NCI-H524 (cell line): ENCODE measurements at places on chromosomes 11 and 22.

- no peak for DNase-seq
Measured at GRCh38 chr11:127931803-127932202, 655.6 kb downstream of the ETS1 start.

- no peak for DNase-seq
Measured at GRCh38 chr11:44327730-44328129, 17.8 kb upstream of the ALX4 start.

DNA sequence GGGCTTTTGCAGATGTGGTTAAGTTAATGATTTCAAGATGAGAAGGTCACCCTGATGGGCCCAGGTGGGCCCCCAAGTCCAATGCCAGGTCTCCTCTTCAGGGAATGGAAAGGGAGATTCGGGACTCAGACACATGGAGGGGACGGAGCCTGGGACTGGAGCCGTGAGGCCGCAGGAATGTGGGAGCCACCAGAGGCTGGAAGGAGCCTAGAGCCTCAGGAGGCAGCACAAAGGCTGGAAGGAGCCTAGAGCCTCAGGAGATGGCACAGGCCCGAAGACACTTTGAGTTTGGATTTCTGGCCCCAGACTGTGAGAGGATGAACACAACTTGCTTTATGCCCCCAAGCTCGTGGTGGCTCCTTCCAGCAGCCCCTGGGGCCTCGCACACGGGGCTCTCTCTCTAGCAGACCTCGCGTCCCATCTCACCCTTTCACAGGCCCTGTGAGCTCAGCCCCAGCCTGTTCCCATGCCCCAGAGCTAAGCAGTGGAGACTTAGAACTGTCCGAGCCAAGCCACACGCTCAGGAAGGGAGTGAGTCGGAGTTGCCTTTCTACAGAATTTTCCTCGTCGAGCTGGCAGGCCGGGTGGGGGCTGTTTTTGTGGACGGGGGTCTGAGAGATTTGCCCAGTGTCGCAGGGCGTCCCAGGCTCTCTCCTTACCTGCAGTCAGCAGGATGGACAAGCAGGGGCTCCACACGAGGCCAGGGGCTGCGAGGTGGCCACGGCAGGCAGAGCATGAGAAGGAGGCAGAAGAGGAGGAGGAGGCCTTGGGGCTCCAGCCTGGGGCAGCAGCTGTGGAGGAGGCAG is 937.6 kb downstream of the BRD1 start:
- no peak for DNase-seq

GRCh38 chr22:50600538-50600937 is at the start of gene MAPK8IP2:
TSS of gene MAPK8IP2 (plus strand) at chr22:50600793. CDS start at chr22:50600819, 26 bp downstream.
- peak; percentile 58 for DNase-seq

GRCh38 chr22:23579870-23580575 is at the start of gene IGLL1:
TSS of gene IGLL1 (minus strand) at chr22:23580290. CDS start at chr22:23580190, 100 bp downstream.
- no peak for DNase-seq

- no peak for DNase-seq
Measured at GRCh38 chr22:44898236-44898635, 111.6 kb downstream of the PHF21B start.

GRCh38 chr11:101803651-101804050 is 111.2 kb upstream of the CEP126 start:
- DNase-seq = no peak

GRCh38 chr11:101707477-101707876 is 123.7 kb upstream of the TRPC6 start:
- DNase-seq = no peak

DNA sequence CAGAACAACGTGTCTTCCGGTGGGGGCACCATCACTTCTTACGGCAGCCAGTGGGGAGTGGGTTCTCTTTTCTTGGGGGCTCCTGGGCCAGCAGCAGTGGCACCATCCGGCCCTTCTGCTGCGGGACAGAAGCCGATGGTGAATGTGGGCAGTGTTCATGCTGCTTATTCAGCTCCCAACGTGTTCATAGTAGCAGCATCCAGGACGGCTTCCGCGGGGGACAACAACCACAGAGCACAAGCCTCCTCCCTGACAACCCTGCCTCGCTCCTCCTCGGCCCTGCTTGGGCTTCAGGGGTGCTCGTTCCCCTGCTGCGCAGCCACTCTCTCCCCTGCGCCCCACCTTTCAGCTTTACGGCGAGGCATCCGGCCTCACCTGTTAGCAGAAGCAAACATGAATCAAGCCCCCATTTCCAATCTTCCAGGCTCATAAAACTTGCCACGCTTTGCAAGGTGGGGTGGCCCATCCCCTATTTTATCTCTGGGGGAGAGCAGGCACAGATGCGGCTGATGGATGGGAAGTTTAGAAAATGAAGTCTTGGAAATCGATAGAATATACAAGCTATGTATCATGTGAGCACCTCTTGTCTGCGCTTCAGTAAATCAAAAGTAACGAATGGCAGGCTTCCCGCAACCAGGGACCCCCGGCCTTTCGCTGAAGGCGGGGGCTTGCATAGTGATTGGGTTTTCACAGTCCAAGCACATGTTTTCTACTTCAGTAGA is 191.8 kb upstream of the NECTIN1 start:
- no peak for DNase-seq

DNA sequence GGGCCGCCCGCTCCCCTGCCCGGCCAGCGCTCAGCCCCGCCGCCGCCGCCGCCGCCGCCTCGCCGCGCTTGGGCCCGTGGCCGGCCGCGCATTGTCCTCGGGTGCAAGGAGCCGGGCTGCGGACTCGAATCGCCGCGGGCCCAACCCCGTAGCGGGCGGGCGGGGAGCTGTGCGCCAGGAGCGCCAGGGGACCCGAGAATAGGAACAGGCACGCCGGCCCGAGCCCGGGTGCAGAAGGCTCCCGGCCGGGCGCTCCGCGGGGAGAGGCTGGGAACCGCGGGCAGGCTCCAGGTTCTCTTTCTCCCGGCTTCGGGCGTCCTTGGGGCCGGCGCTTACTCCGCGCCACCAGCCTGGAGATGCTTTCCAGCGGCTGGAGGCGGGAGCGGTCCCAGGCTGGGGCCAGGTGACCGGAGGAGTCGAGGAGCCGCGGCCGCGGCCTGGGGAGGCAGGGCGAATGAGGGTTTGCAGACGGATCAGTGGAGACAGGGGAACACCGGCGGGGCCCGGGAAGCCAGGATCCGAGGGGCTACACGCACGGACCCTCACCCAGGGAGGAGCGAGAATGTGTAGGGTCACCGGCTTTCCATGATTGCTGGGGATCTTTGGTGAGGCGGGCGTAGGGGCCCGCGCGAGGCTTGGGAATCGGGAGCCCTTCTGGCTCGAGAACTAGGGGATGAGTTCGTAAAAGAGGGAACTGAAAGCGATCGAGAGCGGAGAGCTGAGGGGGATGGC is 726 bp downstream of the PKNOX2 start:
- peak; percentile 31 for DNase-seq

DNA sequence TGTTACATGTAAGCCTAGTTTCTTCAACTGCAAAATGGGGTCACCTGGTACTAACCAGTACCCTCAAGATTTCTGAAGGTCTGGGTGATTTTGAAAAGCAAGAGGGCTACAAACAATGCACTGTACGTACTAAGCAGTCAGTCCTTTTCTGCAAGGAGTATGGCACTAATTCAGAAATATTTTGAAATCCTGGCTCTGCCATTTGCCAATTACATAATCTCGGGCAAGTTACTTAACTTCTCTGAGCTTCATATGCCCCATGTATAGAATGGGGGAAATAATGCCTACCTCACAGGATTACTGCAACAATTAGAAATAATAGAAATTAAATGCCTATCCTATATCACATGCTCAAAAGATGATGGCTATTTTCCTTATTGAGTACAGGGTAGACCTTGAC is 60.7 kb upstream of the CCDC89 start:
- no peak for DNase-seq

DNA sequence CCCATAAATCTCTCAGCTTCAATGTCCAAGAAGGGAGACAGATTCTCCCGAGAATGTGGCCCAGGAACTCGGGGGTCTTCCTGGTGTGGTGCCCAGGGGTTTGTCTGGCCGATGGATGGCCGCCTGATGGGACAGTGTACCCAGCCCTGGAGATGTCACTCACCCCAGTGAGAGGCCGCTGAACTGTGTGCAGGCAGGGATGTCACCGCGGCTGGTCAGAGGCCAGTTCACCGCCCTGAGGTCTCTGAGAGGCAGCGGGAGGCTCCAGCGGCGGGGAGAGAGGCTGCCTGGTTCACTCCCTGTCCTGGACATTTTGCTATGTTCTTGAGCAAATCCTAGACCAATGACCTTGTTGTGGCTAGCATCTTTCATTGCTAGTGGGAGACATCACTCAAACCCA is 1349.5 kb downstream of the BRD1 start:
- no peak for DNase-seq

DNA sequence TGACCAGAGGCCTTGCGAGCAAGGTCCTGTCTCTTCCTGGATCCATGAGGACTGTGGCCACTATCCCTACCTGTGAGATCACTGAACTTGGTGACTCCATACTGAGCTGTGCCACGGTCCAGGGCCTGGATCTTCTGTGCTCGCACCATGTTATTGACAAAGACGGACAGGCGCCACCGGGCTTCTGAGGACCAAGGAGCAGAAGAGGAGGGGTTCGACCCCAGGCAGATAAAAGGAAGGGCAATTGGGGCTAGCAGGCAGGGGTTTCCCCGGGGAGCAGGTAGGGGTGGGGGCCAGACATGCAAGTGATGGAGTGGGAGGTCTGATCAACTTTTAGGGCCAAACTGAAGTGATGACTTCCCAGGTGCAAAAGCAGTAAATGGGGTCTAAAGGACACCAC is 2.2 kb downstream of the CTSF start:
- DNase-seq = no peak

DNA sequence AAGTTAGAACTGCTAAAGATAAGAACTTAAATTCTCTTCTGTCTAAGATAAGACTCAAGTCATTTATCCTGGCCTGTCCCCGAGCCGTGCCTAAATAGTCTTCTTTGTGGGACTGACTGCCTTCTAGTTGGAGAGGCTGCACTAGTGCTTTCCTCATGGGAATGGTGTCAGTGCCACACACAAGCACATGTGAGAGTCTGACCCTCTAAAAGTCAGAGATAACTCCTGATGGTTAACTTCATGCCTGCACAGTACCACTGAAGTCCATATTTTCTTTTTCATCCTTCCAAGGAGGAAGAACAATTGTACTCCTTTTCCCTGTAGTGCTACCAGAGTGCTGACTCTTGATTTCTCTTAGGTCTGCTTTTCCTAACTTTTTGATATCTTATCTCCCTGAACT is 309.7 kb downstream of the TMEM135 start:
- DNase-seq = no peak

DNA sequence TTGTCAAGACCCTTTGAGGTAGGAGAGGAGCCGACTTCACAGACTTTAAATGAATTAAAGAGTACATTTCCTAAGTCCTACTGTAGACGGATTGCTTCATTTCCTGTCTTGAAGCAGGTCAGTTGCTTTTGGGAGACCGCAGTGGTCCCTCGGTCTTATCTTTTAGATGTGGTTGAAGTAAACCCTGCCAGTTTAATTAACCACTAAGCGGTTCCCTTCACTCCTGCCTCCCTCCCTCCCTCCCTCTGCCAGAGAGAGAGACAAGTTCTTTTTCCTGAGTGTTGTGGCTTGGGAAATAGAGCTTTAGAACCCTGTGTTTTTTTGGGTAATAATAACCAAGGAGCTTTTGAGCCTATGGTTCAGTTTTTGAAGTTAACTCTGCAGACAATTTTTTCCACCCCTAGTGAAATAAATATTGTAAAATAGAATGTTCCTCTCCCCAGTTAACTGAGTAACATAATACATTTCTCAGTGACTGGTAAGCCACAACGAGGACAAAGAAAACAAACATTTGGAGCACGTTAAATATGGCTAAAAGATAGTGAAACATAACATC is 147.5 kb downstream of the LDLRAD3 start:
- no peak for DNase-seq

DNA sequence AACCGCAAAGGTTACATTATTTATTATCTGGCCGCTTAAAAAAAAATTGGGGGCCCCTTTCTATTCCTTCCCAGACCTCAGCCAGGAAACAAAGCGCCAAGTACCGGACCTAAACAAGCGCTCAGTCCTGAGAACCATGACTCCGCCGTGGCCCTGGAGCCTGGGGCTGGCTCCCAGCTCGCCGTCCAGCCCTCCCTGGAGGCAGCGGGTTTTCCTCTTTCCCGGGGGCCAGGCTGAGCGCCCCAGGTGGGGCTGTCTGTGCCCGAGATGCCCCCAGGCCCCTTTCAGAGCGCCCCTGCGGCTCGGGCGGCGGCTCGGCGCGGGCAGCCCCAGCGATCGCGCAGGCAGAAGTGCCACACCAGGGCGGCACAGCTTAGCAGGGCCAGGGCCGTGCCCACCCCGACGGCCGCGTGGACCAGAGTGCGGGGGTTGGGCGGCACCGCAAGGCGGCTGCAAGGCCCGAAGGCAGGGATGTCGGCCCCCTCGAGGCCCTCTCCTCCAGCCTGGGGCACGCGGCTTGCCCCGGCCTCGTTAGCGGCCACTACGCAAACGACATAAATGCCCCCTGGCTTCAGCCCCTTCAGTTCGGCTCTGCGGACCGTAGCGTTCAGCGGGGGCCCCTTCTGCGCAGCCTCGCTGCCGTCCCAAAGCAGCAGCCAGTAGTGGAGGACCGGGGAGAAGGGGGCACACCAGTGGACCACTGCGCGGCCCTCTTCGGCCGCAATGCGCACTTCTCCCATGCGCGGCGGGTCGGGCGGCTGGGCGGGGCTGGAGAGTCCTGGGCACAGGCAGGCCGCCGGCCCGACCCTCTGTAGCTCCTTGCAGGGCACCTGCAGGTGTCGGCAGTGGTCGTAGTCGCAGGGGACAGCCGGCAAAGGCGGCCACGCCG is 1.6 kb downstream of the LRRN4CL start:
- DNase-seq = no peak

- DNase-seq = no peak
Measured at GRCh38 chr11:58526721-58527120, 18.8 kb upstream of the OR5B21 start.

- DNase-seq = no peak
Measured at GRCh38 chr22:46557736-46558480, 20.5 kb upstream of the CELSR1 start.

GRCh38 chr11:71527576-71528210 is 626 bp downstream of the KRTAP5-7 start:
- DNase-seq = no peak

GRCh38 chr22:35850831-35851230 is 133.2 kb downstream of the APOL5 start:
- DNase-seq = peak; percentile 55
